ENCODE measurements at places on chromosomes 6 and 20.

DNA sequence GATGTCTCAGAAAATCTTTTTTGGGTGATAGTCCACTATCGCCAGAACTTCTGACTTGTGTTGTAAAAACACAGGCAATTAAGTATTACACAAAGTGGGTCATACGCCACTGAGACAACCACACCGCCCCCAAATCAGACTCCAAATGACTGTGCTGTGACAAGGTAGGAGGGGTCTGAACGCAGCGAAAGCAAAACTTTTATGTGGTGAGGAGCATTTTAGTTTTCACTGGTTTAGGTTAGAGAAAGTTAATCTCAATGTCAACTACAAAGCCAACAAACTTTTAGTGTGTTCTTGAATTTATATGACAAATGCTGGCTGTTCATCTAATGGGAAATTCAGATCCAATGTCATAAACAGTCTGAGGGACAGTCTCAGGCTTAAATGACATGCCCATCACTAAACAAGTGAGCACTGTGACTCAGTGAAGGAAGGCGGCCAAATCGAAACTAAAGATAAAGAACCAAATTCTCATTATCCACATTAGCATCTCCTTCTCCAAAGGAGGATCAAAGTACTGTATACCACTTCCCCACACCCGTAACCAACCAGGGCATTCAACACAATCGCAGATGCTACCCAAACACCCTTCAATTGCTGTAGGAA, 186.7 kb downstream of the GJA10 start:
- no peak for DNase-seq

DNA sequence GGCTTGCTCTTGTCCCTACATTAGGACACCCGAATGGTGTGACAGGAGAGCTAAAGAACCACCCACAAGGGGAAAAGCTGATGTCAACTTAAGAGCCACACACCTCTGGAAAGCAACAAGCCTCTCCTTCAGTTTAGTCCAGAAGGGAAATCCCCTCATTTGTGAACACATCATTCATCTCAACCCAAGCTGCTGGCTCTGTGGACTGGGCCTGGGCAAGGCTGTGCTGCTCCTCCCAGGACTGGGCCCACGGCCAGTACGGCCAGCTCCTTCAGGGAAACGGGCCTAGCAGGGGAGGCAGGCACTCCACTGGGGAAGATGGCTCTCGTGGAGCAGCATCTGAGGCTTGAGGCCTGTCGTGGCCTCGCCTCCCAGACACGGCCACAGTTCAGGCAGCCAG, 12.8 kb upstream of the SLC4A11 start:
- no peak for DNase-seq

DNA sequence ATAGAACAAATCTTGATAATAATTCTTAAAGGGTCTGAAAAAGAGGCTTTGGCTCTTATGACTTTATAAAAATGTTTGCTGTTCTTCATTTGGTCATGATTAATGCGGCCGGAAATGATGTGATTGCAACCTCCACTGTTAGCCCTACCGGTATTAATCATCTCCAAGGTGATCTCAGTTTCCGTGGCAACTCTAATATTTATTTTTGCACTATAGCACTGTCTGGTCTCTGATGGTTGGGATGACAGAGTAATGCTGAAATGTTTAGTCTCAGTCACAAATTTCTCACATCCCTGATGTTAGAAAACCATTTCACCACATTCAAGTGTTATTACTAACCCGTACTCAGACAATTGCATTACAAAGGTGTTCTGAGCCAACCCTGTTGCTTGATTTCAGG, 87.4 kb downstream of the TMEM200A start:
- DNase-seq, result no peak

GRCh38 chr20:30593572-30593971, 663.9 kb upstream of the DEFB115 start:
- no peak for DNase-seq

GRCh38 chr20:5160882-5161281, 34.1 kb downstream of the CDS2 start:
- no peak for DNase-seq

- DNase-seq, result no peak
Measured at GRCh38 chr6:116087437-116088027, 13.1 kb upstream of the NT5DC1 start.

DNA sequence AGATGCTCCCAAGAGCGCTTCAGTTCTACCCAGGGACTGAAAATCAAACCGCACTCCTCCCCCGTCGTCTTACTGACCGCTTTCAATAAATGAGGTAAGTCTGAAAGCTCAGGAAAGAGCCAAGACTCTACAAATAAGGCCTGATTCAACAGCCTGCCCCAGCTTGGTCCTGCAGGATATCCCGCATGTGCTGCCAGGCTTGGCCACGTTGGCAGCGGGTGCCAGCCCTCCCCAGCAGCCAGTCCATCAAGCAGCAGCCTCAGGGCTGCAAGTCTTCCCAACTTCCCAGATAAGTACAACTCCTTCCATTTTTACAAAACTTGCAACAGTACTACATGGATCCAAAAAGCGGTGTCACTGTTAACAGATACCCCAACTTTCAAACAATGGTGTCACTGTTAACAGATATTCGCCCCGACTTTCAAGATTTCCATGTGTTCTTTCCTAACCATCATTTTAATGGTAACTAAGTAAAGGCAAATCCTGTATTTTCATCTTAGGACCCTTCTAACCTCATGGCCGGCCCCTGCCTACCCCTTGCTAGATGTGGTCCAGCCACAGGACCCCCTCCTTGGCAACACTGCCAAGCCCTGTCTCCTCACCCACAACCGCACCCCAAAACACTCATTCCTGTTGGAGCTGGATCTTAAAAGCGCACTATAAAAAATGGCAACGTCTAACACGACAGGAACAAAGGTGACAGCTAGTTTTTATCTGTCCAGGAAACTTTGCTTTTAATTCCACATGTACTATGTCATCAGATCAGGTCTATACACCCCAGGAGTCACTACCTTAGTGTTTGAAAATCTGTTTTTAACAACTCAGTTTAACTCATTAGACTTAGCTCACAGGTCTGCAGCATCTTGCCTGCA, 28.0 kb downstream of the DIDO1 start:
- DNase-seq, result peak; percentile 59

DNA sequence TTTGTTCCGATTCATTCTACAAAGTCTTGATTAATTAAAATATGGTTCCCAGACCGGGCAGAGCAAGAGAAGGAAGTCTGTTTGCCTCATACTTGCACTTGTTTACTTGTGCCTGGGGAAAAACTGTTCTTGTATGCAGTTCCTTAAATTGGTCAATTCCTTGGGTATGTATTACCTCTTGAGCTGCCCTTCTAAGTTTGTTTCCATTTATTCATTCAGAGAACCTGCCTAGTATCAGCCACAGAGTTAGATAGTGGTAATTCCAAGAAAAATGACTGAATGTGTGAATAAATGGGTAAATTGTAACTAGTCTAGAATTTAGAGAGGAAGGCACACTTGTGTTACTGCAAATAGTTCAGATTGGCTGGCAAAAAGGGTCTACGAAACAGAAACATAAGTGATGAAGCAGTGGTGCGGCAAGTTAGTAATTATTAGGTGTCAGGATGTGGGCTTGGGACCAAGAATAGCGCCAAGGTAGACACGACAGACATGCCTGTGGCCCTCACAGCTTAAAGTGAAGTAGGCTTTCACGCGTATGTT, 525 bp upstream of the MAK start:
- no peak for DNase-seq

DNA sequence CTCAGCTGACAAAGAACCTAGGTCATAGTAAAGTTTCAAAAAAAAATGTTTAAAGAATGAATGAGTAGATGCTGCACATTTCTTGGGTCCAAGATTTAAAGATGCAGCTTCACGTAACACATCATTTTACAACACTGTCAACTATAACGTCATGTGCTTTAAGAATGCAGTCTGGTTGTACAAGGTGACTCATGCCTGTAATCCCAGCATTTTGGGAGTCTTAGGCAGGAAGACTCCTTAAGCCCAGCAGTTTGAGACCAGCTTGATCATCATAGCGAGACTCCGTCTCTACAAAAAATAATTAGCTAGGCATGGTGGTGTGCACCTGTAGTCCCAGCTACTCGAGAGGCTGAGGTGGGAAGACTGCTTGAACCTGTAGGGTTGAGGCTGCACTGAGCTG, 21.9 kb downstream of the SLC17A5 start:
- no peak for DNase-seq

DNA sequence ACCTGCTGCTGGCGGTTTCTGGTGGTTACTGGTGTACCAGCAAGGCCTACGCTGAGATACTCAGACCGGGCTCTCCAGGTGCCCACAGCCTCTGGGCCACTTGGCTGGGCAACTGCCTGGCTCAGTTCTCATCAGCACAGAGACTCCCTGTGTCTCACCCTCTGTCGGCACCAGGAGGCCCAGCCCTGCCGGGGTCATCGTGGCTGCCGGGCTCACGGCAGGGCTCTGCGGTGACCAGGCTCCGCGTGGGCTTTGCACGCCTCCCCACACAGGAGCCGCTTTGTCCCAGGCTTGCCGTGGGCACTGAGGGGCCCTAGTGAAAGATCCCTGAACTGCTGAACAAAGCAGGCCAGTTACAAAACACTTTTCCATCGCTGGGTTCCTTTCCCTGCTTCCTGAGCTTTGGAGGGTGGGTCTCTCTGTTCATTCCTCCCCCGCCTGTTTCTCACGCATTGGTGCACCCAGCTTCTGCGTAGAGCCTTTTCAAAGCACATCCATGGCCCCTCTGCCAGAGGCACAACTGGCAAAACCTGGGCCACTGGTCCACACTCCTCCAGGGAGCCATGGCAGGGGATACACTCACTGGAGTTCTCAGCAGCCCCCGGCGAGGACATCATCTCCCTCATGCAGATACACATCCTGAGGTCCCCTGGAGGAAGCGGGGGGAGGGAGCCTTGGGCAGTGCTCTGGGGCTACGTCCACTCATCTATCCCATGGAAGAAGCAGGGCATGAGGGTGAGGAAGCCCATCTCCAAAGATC, 117.0 kb downstream of the NFATC2 start:
- DNase-seq, result no peak

- no peak for DNase-seq
Measured at GRCh38 chr20:8074931-8075330, 55.4 kb upstream of the TMX4 start.

- no peak for DNase-seq
Measured at GRCh38 chr20:22966787-22967464, 68.2 kb upstream of the SSTR4 start.

GRCh38 chr6:135522965-135523692, 25.6 kb upstream of the AHI1 start:
- no peak for DNase-seq

DNA sequence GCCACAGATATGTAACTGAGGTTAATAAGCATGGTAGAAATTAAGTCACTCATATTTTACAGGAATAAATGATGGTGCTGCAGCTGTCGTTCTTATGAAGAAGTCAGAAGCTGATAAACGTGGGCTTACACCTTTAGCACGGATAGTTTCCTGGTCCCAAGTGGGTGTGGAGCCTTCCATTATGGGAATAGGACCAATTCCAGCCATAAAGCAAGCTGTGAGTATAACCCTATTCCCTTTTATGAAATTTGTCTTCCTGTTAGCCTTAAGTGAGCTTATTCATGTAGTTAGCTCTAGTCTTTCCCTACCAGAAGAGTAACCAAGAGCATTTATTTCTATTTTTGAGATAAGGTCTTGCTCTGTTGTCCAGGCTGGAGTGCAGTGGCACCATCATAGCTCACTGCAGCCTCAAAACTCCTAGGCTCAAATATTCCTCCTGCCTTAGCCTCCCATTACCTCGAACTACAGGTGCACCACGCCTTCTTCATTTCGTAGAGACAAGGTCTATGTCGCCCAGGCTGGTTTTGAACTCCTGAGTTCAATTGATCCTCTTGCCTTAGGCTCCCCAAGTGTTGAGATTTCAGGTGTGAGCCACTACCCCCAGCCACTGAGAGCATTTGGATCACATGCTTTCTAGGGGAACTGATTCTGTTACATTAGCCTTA, 12.0 kb downstream of the TCP1 start:
- DNase-seq, result no peak

DNA sequence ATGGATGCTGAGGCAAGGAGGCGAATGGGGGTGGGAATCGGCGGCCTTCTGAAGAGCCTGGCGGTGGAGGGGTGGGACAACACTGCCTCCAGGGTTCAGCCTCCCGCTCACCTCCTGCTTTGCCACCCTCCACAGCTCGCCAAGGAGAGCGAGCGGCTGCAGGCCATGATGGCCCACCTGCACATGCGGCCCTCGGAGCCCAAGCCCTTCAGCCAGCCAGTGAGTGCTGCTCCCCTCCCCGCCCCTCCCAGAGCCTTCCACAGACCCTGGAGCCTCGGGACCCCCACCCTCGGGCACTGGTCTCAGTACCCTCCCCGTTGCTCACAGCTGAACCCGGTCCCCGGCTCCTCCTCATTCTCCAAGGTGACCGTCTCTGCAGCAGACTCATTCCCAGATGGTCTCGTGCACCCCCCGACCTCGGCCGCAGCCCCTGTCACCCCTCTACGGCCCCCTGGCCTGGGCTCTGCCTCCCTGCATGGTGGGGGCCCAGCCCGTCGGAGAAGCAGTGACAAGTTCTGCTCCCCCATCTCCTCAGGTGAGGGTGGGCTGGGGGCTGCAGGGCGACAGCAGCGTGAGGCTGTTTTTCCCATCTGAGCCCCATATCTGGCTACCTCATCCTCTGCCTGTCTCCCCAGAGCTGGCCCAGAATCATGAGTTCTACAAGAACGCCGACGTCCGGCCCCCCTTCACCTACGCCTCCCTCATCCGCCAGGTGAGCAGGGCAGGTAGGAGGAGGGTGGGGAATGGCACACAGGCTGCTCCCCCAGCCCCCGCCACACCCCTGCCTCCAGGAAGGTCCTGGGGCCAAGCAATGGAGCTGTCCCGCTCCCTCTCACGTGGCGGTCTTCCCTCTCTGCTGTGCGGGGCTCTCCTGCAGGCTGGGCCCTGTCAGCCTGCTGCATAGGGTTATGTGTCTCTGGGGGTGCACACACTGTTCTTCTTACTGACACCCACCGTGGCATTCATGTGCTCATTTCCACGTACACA, 43.7 kb downstream of the FOXP4 start:
- no peak for DNase-seq

- DNase-seq, result no peak
Measured at GRCh38 chr6:111201764-111202163, 114.5 kb downstream of the SLC16A10 start.

- no peak for DNase-seq
Measured at GRCh38 chr6:98627129-98627775, 207.1 kb upstream of the POU3F2 start.

DNA sequence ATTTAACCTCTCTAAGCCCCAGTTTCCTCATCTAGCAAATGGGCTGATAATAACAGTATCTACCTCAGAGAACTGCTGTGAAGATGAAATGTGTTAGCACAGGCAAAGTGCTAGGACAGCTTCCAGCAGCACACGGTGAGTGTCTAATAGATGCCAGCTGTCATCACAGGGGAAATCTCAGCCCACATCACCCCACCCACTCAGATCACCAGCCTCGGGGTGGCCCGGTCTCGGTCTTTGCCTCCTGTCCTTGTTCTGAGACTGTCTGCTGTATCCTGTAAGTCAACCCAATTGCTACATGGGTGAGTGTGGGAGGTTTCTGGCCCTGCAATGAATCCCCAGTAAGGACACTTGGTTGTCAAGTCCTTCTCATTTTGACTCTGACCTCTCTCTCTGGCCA, 99.5 kb upstream of the ZNFX1 start:
- DNase-seq, result peak; percentile 36

- DNase-seq, result no peak
Measured at GRCh38 chr6:136886091-136886490, 36.0 kb upstream of the SLC35D3 start.

- no peak for DNase-seq
Measured at GRCh38 chr20:50676858-50677257, 14.5 kb downstream of the RIPOR3 start.

- no peak for DNase-seq
Measured at GRCh38 chr20:48329676-48330664, 497.8 kb downstream of the PREX1 start.
